CD4-positive, alpha-beta T cell treated with Interleukin-6 at 100 ng/mL for 8 hours (primary cell): ENCODE measurements at places on chromosomes 12 and 14.

DNA sequence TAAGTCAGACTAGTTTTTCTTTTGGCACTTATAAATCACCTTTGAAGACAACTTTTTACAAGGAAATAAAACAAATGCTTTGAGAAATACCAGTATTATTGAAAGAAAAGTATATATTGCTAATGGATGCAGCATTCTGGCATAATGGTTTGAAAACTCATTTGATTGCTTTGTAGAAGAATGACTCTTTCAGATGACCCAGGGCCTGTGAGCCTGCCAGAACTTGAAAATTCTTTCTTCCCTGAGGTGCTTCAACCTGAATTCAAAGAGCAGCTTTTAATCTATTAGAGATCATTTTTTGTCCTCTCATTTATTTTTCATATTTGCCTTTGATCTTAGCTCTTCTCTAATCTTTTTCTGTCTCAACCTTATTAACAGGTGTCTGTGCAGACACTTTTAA is 87.4 kb downstream of the LRRK2 start:
- DNase-seq: no peak

DNA sequence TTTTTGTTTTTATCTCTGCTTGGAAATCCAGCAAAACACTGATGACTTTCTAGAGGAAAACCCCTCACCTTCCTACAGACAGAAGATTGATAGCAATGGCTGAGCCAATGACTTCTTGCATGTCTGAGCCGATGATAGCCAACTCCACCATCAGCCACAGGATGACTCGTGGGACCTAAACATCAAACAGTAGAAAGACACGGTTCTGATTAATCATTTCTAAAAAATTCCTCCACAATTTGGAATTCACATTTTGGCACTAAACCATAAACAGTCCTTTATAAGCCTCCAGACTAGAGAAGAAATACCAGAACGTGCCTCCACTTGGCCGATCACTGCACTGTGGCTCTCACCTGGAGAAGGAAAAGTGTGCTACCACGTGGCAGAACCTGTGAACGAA is 25.9 kb downstream of the SLC11A2 start:
- no peak for DNase-seq

DNA sequence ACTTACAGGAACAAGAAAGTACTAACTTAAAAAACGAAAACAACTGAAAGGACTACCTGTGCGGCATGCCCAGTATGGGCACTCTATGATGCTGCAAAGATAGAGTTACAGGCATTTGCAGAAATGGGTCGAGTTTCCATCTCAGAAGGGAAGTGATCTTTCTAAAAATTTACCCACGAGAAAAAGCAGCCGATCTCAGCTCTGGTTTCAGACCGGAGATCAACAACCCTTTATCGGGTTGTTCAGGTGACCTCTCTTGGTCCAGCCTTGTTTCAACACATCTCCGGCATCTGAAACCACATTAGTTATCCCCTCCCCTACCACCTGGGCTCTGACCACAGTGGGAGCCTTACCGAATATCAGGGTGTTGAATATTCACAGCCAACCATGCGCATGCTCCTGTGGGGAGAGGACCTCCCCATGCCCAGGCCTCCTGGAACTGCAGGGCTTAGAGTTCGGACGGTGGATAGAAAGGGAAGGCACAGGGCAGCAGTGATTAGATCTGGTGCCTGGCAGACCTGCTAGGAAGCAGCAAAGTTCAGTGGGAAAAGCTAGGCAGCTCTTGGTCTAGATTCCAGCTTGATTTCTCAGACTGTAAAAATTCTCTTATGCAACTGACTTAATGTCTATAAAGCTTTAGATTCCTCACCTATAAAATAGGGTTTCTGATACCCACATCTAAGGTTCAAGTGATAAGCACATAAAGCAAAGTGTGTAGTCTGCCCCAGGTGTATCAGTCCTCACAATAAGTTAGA is 906.0 kb downstream of the VRK1 start:
- peak; percentile 66 for DNase-seq

- no peak for DNase-seq
Measured at GRCh38 chr14:91934554-91935285, 12.8 kb downstream of the FBLN5 start.

GRCh38 chr12:14953752-14954151 is 7.6 kb downstream of the ARHGDIB start:
- no peak for DNase-seq

DNA sequence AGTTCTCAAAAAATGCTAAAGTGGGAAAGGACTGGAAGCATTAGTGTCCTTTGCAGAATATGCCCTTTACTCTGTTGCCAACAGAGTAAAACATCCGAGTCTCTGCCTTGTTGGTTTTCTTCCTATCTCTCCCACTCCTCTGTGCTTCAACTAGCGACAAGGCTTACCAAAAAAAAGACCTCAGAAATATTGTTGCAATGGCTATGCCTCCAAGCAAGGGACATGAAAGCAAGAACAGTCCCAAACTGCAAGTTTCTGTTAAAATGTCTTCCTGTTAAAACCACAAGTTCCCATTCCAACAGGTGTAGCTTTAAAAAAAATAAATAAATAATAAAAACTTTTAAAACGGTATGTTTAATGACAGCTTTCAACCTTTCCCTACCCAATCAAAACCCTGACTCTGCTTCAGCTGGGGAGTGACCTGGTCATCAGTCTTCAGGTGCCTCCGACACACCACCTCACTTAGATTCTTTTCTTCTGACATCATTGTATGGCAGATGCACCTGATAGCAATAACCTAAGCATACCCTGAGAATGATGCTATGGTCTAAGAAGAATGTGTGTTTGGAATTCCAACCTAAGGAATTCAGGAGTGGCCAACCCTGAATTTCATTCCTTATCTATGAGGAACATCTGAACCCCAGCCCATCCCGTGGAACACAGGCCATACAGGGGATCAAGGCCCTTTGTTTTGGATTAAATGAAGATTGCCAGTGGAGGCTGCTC is 81.0 kb downstream of the RPS29 start:
- no peak for DNase-seq

GRCh38 chr14:90040411-90040810 is 21.4 kb upstream of the KCNK13 start:
- no peak for DNase-seq

DNA sequence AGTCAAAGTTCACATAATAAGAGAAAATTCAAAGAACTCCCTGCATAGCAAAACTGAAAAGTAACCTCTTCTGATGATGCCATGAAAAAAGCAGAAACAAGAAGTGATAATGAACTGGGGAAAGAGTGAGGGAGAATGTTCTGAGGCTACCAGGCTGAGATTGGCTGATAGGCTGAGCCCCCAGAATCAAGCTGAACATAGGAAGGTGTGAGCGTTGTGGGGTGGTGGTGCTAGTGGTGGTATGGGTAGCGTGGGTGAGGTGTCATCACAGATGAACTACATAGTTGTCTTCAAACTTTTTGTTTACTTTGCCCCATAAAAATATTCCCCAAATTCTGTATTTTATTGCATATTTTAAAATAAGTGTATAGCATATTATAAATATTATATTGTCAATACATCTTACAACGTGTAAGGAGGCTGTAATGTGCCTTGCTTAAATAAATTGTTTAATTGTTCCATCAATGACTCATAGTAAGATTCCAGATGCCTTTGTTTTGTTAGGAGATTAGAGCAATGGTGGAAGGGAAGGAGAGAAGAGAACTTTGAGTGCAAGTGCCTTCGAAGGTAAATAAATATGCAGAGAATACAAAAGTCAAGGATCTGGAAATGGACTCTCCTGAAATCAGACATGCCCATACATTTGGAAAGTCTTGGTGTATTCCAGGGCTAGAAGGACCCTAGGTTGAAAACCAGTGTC is 15.8 kb upstream of the CFAP54 start:
- DNase-seq: no peak

- DNase-seq: no peak
Measured at GRCh38 chr14:52960627-52961026, 9.8 kb upstream of the FERMT2 start.

GRCh38 chr12:7645395-7646177 is 20.1 kb downstream of the APOBEC1 start:
- peak; percentile 29 for DNase-seq

- DNase-seq: no peak
Measured at GRCh38 chr12:98328467-98328866, 186.9 kb upstream of the TMPO start.

DNA sequence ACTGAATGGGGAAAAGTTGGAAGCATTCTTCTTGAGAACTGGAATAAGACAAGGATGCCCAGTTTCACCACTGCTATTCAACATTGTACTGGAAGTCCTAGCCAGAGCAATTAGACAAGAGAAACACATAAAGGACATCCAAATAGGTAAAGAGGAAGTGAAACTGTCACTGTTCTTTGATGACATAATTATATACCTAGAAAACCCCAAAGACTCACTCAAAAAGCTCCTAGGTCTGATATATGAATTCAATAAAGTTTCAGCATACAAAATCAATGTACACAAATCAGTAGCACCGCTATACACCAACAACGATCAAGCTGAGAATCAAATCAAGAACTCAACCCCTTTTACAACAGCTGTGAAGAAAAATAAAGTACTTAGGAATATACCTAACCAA is 157.3 kb upstream of the DDHD1 start:
- no peak for DNase-seq

DNA sequence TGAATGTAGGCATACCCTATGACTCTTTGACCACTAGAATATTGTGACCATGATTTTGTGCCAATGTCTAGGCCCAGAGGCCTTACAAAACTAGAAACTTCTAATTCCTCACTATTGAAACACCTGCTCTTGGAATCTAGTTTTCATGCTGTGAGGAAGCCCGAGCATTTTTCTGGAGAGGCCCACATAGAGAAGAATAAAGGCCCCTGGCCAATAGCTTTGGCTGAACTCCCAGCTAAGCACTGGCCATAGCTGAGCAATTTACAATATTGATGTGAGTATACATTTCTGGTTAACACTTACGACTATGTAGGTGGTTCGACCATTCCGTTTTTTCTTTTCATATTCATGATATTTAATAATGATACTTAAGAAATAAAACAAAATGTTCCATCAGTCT is 190.3 kb downstream of the KCNH5 start:
- no peak for DNase-seq

GRCh38 chr14:50311337-50311971 is 575 bp downstream of the L2HGDH start:
- DNase-seq: no peak

DNA sequence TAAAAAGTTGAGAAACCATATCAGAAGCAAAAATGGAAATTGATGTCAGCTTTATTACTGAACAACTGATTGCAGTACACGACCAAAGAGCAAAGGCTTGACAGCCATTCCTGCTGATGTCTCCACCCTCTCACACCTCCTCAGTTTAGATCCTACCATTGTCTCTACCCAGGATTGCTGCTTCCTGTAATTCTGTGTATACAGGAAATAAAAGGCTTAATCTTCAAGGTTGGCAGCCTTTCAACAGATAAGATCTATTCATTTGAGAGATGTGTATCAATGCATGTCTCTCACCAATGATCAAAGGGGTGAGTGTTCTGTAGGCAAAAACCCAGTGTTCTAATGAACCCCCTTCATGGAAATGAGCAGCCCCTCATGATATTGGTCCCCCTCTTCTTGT is 27.0 kb downstream of the SLCO1C1 start:
- DNase-seq: no peak

GRCh38 chr12:79344855-79345847 is 345.6 kb downstream of the PAWR start:
- no peak for DNase-seq

DNA sequence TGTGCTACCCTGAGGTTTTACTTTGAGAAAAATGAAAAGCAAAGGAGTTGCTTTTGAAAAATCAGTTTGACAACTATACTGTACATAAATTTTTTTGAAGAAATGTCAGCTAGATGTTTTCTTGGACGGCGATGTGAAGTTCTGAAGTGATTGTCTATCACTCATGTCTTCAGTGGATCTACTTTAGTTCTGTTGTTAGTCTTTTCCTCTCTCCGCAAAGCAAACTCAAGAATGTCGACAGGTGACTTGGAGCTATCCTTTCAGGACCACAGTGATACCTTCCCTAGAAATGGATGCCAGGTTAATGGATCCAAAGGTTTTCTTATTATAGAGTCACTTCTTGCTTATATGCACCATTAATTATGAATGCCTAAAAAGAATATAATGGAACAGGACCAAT is 1.2 kb downstream of the PTPRO start:
- no peak for DNase-seq

GRCh38 chr12:71973687-71974086 is 35.0 kb downstream of the TPH2 start:
- DNase-seq: no peak

DNA sequence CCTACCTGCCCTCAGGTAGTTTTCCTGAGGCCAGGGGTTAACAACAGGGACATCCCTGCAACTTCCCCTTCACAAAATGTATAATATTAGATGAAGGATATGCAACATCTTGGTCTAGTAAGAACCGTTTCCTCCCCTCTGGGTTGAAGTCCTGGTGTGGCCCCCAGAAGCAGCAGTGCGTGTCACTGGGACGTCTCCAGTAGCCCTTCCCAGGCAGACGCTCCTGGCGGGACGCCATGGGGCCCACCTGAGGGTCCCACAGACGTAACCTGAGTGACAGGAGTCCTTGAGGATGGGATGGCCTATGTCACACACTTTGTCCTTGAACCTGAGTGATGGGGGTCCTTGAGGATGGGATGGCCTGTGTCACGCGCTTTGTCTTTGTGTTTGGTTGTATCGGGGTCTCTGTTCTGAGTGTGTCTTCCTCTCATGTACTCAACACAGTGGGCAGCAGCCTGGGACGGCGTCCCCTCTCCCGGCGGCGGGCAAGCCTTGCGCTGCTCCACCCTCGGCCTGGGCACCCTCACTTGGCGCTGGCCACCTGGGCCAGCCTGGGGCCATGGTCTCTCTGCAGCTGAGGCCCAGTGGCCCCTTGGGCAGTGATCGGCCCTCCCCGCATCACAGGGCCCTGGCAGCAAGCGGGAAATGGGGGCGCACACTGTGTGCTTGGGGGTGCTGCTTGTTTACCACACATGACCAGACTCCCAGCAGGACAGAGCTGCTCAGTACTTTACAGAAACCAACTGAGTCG is 14.3 kb upstream of the AMN start:
- no peak for DNase-seq

GRCh38 chr12:4045786-4046494 is 172.7 kb upstream of the PARP11 start:
- DNase-seq: no peak

GRCh38 chr14:86331341-86331740 is 801.4 kb downstream of the FLRT2 start:
- DNase-seq: no peak

GRCh38 chr12:110361216-110361615 is 42.3 kb downstream of the ANAPC7 start:
- no peak for DNase-seq

DNA sequence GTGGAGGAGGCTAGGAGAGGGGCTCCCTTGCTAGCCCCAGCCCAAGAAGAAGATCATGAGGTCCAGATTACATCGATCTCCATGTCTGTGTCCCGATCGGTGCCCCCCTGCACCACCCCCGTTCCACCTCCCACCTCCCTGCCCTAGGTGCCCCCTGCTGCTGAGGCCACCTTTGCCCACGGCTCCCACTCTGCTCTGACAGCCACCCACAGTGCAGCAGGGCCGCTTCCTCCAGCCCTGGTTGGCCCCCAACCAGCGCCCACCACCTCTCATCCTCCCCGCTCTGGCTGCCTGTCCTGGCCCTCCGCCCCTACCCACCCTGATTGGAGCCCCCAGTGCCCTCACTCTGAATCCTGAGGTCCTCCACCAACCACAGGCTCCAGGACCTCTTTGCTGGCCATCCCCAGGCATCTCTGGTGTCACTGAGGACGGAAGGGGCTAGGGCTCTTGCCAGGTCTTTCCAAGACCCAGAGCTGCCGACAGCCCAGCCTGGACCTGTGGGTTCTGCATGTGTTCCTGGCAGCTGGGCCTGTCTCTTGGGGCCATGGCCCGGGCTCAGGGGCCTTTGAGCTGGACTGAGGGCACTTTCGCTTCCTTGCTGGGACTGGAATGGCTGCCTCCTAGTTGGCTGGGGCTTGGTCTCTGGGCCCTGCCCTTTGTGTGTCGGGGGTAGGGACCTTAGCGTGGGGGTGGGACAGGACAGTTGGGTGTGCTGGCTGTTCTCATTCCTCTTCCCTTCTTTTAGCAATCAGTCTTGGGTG is 7.2 kb upstream of the PLXNC1 start:
- no peak for DNase-seq
